ENCODE measurements at places on chromosomes 3 and 15. TPM values are rescaled to one million over a fixed set of nuclear protein-coding genes. Genes with fewer than 3 reads are reported as not detected.

- DNase-seq: no peak
Measured at GRCh38 chr15:48332642-48333034, 1.4 kb downstream of the DUT start.

DNA sequence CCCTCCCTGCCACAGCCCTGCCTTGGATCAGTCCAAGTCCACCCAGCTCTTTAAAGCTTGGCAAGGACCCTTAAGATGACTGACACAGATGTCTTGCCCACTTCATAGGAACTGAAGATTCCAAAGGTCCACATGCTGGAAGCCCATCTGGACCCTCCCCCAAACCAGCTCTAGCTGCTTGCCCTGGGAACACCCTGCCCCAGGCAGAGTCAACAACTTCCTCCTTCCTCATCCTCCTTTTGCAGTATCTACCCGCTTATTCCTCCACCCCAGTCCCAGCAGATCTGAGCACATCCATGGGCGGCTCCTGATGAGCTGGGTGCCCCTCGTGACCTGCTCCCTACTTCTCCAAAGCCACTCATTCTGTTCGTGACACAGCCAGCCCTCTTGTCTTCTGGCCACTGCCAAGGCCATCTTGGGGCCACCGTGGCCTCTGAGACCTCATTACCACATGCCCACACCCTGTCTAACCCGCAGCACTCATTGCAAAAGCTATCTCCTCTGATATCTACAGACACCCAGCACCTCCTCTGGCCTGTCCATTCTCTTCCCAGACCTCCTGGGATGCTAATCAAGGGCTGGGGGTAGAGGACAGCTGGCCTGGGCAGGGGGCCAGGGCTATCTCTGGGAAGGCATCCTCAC is 2.0 kb upstream of the PFKFB4 start:
- peak; percentile 19 for DNase-seq

DNA sequence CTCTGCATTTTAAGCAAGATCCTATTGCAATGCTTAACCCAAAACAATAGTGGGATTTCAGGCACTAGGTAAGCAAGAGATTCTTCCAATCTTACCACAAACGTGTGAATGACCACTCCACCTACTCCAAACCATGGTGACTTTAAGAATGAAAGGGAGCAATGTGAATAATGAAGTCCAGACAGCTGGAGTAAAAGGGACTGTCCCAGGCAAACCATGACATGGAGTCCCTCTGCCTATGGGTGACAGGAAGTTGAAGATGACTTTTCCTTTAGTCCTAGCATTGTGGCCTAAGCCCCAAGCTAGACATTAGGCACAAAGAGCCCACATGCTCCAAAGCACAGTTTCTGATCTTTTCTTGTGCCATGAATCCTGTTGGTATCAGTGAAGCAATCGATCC is 179.0 kb downstream of the SHQ1 start:
- no peak for DNase-seq

SNTN gene
- not detected for total RNA-seq

- DNase-seq: no peak
Measured at GRCh38 chr3:86175593-86176444, 815.1 kb downstream of the VGLL3 start.

GRCh38 chr3:195270817-195271409 is at the start of gene XXYLT1:
Gene XXYLT1, minus strand, starts transcription at chr3:195271159. Its CDS starts 101 bp downstream, at chr3:195271058.
- DNase-seq: peak; percentile 92

DNA sequence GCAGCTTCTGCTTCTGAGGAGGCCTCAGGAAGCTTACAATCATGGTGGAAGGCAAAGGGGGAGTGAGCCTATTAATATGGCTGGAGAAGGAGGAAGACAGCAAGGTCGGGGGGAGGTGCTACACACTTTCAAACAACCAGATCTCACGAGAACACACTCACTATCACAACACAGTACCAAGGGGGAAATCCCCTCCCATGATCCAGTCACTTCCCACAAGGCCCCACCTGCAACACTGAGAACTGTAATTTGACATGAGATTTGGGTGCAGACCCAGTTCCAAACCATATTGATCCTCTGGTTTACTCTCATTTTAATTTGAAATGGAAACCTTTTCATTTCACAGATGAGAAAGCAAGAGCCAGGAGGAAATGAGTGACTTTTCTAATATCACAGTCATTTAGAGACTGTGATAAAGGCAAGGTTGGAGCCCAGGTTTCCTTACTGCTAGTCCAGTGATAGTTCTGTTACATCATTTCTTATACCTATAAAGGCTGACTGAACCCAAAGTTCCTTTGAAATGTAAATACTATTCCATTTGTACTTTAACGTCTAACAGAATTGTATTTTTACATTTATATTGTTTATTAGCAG is 105.8 kb upstream of the GAP43 start:
- DNase-seq: no peak

CHRM5 gene
- total RNA-seq: not detected

- DNase-seq: no peak
Measured at GRCh38 chr3:187041362-187042307, 97.7 kb downstream of the RPL39L start.

IRAK2 gene
- 6.4 TPM for total RNA-seq

- DNase-seq: no peak
Measured at GRCh38 chr3:175240921-175241320, 381.8 kb downstream of the NAALADL2 start.

DNAH12 gene
- 0.98 TPM for total RNA-seq

DNA sequence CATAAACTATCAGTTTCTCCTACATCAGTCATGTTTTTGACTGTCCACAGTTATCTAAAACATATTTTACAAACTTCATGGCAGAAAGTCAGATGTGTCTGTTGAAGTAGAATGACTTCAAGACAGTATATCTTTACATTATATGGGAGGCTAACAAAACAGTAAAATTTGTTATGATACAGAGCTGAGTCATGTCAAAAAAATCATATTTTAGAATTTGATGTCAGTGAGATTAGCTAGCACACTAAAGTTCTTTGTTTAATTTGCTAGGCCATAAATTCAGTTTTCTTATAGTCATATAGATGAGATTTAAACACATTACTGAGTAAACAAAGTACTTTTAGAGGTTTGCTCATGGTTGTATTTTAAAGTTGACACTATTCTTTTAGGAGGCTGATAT is 80.3 kb upstream of the IGSF10 start:
- DNase-seq: no peak

GRCh38 chr3:142586803-142587406 is 8.4 kb upstream of the ATR start:
- peak; percentile 31 for DNase-seq

Measured in thyroid gland (tissue), 4 donors.